ENCODE measurements at places on chromosomes 5 and 9.

DNA sequence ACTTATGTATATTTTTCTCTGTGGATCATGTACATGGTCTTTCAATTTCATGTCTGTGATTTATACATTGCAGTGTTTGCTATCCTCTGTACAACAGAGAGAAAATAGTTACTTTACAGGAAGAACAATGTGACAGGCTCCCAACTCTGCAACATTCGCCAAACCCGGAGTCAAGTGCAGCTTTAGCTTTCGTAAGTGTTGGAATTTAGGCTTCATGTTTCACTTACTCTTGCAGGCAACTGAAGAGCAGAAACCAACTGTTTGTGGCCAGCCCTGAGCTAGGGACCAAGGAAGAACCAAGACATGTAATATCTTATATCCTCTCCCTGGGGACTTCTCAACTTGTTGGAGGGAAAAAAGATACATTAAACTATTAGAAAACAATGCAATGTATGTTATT is 147.9 kb downstream of the C5orf15 start:
- no peak for DNase-seq

DNA sequence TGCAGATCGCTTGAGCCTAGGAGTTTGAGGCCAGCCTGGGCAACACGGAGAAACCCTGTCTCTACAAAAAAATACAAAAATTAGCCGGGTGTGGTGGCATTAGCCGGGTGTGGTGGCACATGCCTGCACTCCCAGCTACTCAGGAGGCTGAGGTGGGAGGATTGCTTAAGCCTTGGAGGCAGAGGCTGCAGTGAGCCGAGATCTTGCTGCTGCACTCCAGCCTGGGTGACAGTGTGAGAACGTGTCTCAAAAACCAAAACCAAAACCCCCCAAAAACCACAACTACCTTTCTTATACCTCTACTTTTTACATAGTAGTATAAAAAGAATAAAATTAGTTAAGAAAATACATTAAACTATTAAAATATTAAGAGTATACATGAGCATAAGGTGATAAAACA is 121.2 kb downstream of the RAPGEF6 start:
- DNase-seq: no peak

GRCh38 chr9:113853333-113853732 is 22.8 kb upstream of the ZNF618 start:
- no peak for DNase-seq

DNA sequence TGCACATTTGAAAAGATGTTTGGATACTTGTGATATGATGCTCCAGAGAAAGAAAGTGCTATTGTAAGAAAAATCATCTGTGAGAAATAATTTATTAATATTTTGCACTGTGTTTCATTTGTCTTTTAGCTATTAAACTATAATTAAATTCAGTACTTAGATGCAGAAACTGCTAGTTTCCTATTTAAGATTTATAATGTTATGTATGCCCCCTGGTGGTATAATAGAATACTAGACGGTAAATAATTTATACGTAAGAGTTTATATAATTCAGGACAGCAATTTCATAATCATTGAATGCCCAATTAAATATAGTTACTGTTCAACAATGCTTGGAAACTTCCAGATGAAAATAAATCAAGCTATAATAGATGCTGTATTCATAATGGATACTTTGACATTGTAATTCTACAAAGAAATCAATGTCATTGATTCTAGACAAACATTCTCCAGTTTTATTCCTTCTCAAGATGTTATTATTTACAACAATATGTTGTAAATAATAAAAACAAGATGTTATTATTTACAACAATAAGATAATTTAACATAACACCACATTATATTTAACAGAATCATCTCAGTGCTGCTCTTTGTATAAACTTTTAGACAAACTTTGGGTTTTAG is 101.0 kb downstream of the TMEM232 start:
- DNase-seq: no peak

- DNase-seq: no peak
Observed at GRCh38 chr5:114657342-114658130, 295.7 kb downstream of the KCNN2 start.

- DNase-seq: no peak
Observed at GRCh38 chr9:105038051-105038450, 110.1 kb upstream of the ABCA1 start.

GRCh38 chr9:37119360-37119759 is 1.0 kb upstream of the ZCCHC7 start:
- DNase-seq: no peak

- no peak for DNase-seq
Observed at GRCh38 chr5:60007729-60008128, 114.2 kb upstream of the PDE4D start.

- no peak for DNase-seq
Observed at GRCh38 chr5:68406767-68407241, 191.2 kb downstream of the PIK3R1 start.

GRCh38 chr9:72065076-72065475 is 4.7 kb upstream of the C9orf57 start:
- DNase-seq: no peak

DNA sequence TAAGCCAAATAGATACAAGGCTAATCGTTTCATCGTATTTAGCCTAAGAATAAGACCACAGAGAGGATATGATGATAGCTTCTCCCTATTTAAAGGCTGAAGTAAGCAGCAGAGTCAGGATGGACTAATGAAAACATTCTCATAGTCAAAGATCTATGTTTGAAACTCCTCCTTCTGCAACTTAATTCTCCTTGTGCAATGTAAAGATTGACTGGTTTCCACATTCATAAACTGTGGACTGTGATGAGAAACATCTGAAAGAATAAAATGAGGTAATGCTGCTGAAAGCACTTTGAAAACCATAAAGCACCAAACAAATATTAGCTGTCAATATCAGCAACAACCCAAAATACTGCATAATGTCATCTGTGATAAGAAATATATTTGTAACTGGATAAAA is 361.9 kb downstream of the CSNK1G3 start:
- no peak for DNase-seq

DNA sequence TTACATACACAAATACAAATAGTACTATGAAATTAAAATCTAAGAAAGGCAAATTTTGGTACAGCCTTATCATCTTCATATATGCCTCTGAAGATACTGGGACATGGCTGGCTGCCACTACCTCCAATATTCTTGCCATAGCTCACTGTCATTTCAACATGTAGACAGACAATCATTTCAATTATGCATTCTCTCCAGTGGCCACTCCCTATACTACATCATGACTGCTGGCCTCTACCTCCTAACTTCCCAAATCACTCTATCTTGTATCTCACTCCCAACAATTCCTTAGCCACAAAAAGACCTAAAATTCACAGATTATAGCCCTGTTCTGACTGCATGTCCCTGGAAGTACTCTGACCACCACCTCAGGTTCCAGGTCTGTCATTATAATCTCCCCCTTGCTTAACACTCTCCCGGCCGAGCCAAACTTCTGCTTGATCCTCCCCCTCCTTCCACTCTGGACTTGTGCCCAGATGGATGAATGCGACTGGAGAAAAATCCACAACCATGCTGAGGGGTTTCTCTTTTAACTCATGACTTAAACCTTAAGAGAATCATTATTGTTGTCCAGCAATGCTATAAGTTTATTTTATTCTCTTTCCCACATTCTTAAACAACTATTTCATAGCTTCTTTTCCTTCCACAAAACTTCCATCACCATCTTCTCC is 225.3 kb upstream of the TLE4 start:
- DNase-seq: no peak

DNA sequence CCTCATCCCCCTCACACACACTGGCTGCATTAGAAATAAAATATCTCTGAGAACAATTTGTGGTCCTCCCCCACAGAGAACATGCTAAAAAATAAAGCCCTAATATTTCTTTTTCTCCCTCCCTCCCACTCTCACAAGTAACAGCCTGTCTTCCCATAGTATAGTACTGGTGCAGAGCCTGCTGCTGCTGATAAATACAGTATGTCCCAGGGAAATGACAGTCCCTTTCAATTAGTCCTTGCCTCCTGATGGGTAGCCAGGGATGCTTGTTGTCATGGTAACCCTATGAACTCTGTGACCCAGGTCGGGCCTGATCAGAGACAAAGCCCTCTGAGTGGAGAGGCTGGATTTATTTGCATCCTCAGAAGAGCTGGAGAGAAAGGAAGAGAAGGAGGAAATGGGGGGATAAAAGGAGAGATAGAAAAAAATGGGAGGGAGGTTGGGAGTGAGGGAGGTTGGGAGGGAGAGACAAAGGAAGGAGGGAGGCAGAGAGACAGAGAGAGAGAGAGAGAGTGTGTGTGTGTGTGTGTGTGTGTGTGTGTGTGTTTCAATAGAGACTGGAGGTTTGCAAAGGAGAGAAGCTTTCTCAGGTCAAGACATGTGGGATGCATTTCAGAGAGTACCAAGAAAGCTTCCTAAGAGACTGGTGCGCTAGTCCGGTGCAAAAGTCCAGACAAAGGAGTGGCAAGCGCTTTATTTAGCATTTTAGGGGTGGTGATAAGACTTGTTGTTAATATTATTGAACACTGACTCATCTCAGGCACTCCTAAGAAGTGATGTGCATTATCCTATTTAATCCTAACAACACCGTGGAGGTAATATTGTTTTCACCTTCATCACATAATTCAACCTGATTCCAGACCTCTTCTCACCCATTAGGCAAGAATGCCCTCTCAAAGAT is 260.8 kb downstream of the FAM114A2 start:
- DNase-seq: no peak

- no peak for DNase-seq
Observed at GRCh38 chr9:131577005-131578000, 32.0 kb downstream of the PRRT1B start.

DNA sequence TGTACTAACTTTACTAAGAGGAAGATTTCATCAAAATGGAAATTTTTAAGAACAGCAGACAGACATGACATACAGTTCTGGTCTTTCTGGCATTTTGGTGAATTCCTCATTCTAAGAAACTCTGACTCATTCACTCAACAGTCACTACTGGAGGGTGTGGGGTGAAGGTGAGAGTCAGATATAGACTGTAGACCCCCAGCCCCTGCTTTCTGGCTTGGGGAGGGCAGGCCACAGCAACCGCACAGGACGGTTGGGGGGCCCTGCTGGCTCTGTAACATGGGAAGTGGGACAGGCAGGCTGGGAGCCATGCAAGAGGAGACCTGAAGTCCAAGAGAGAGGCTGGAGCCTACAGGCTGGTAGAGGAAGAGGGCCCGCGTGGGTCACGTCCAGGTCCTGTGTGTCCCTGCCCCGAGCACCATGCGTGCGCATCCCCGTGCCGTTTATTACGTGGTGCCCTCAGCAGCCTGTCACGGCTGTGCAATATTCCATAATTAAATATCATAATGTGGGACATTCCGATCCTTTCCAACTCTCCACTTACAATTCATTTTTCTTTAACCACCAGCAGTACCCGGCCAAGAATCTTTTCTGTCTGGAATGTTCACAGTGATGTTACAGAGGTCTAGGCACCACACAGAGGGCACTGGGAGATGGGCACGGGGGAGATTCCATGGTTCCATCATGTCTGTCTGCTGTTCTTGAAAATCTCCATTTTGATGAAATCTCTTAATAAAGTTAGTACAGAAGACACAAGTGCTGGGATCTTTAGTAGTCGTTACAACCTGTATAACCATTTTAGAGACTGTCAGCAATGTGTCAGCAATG is 75.5 kb downstream of the SEMA4D start:
- DNase-seq: no peak

DNA sequence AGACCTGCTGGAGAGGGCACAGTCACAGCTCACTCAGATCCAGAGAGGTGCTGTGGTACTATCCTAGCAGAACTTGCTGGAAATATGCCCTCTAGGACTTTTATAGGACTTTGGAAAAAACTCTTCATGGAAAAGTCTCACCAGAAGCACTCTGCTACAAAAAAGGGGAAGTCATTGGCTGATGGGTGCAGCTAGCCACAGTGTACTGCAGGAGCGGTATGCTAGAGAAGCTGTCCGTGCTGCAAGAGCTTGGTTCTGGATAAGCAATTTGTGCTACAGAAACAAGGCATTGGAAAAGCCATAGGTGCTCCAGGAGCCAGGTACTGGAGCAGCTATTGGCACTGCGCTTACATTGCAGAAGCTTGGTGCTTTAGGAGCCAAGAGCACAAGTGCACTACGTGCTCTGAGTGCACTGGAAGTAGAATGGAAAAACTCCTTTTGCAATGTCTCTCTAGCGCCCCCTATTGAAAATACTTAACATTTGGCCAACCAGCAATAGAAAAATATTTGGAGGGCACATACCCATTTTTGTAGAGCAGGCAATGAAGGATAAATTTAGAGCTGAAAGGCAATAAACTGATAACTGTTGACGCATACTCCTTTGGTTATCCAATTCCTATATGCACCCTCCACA is 83.4 kb downstream of the MEGF10 start:
- DNase-seq: no peak

DNA sequence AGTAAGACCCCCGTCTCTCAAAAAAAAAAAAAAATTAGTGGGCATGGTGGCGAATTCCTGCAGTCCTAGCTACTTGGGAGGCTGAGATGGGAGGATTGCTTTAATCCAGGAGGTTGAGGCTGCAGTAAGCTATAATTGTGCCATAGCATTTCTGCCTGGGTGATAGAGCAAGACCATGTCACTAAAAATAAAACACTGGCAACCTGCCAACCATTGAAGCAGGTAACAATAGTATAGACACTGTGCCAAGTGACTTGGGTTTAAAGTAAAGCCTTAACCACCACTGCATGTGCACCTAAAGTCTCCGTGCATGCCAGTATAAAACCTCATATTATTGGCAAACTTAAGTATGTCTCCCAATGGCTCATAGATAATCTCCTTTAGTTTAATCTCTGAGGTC is 3.4 kb upstream of the APBA1 start:
- DNase-seq: no peak

GRCh38 chr5:31036411-31036810 is 157.1 kb upstream of the CDH6 start:
- DNase-seq: no peak

GRCh38 chr9:81609782-81610739 is 79.3 kb downstream of the TLE1 start:
- DNase-seq: no peak

GRCh38 chr5:124650951-124651662 is 95.3 kb downstream of the ZNF608 start:
- DNase-seq: no peak

DNA sequence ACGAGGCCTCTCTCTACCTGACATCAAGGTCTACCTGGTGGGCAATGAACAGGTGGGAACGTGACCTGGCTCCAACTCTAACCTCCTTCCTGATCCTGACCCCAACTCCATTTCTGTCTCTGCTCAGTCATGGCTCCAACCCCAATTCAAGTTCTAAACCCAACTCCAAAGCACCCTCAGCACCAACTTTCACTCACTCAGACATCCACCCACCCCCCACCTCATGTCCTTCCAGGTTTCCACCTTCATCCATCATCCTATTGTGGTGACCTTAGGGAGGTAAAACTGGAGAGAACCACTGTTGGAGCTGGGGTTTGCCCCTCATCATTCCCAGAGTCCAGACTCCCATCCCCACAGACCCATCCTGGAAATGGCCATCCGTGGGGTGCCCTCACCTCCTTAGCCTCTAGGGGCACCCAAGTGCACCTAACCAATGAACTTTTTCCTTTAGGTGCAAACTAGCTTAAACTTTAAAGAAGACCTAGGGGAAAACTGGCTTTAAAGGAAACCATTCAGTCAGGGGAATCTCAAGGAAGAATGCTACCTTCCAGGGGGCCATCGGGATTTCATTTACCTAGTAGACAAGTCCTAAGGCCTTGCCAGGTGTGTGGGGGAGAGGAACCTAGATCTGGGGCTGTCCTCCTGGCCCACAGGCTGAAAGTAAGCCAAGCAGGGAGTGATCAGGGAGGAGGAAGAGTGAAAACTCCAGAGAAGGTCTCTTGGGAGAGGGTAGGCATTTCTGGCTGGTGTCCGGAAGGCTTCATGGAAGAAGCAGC is 11.3 kb downstream of the RGS14 start:
- peak; percentile 9 for DNase-seq

Measured in activated naive CD4-positive, alpha-beta T cell (primary cell).